ENCODE measurements at places on chromosomes 13 and 19.

DNA sequence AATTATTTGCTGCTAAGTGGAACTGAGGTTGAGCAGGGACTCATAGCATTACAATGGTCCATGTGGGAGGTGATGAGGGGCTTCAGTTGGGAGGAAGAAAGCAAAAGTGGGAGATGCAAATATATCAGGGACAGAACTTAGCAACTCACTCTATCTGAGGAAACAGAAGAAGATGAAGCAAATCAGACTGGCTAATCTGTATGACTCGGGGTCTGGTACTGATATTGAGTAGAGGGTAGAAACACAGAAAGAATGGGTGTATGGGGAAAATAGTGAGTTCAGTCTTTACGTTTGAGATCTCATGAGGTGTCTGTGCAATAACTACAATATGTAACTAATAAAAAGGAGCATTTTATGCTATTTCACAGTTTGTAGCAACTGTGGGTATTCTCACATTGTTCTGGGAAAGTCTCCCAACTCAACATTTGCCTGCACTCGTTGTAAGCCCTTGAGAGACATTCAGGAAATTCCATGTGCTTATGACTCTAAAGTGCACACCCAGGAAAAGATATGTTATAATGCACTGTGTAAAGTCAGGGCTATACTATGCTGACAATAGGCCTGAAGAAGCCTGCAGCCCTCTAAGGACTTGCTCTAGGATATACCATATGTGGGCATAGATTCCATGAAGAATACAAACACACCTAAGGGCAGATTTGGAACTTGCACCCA, 183.5 kb downstream of the SPRY2 start:
- no peak for DNase-seq

DNA sequence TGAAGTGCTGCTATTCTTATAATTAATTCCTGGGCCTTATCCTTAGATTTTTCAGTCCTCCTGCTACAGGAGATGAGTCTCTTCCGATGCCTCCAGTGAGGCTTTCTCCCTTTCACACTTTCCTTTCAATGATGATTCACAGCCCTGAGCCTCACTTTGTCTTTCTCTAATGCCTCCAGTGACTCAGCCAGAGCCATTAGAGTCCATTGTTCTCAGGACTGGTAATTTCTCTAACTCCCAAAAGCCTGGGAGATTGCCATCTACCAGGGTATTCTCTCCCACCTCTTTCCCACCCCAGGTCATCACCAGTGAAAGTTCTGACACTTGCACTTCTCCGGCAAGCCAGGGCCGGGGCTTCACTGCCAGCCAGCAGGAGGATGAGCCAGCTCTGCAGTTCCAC, 49.6 kb upstream of the ARGLU1 start:
- DNase-seq = no peak

- no peak for DNase-seq
Observed at GRCh38 chr19:30047432-30047831, 105.4 kb downstream of the URI1 start.

- DNase-seq = no peak
Observed at GRCh38 chr13:46571189-46571908, 18.4 kb downstream of the LRCH1 start.

GRCh38 chr13:46173656-46174055, 8.3 kb downstream of the LCP1 start:
- DNase-seq = no peak

GRCh38 chr19:35000647-35001501, 751 bp downstream of the GRAMD1A start:
- no peak for DNase-seq

DNA sequence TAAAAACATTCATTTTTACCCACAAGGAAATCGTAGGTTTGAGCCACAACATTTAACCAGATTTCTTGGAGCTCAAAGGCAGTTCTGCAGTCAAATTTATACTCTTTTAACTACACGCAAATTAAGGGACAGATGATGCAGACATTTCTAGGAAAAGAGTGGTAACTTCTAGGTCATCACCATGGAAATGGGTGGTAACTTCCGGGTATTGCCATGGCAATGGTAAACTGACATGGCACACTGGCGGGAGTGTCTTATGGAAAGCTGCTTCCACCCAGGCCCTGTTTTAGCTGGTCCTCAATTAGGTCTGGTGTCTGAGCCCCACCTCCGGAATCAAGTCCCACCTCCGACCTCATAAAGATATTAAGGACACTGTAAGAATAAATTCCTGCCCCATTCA, 10.4 kb upstream of the LYPD5 start:
- DNase-seq = no peak

- DNase-seq = no peak
Observed at GRCh38 chr19:18612051-18612771, 459 bp upstream of the TMEM59L start.

GRCh38 chr13:41503356-41503755, 46.0 kb downstream of the RGCC start:
- DNase-seq = no peak

- no peak for DNase-seq
Observed at GRCh38 chr19:29491995-29492577, 33.7 kb upstream of the VSTM2B start.

DNA sequence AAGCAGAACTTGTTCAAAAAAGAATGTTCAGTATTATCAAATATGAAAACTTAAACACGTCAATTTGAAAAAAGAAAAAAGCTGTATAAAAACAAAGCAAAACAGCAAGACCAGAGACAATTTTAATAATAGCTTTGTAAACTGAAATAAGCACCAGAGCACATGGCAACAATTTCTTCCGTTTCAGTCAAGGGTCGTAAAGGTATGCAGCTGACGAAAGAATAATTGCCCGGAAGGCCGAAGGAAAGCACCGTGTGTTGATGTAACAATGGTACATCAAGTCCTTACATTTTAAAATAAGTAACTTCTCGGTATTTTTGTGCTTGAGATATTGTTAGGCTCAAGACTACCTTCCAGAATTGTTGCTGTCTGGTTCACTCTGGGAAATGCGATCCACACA, 1.7 kb downstream of the PROSER1 start:
- no peak for DNase-seq

DNA sequence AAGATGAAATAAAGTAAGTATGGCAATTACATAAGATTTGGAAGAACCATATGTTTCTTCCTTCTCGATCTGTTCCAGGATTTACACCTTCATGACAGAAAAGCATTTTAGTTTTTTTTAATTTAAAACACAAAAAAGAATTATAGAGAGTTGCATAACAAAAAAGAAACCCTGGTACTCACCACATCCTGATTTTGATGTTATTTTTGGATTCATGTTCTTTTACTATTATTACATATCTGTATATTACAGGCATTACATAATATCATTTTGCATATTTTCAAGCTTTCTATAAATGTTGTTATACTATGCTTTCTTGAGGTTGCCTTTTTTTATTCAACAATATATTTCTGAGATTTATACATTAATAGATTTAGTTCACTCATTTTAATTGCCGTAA, 6.7 kb upstream of the KATNAL1 start:
- no peak for DNase-seq

DNA sequence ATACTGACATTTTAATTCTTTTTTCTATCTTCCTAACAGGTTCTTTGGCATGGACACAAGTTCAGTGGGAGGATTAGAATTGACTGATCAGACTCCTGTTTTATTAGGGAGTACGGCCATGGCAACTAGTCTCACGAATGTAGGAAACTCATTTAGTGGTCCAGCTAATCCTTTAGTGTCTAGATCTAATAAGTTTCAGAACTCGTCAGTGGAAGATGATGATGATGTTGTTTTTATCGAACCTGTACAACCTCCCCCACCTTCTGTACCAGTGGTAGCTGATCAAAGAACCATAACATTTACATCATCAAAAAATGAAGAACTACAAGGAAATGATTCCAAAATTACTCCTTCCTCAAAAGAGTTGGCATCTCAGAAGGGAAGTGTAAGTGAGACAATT, 34.5 kb downstream of the ZMYM2 start:
- DNase-seq = no peak

- no peak for DNase-seq
Observed at GRCh38 chr13:113666951-113667701, at the start of gene GRK1. TSS of gene GRK1 (plus strand) at chr13:113667219. CDS start at chr13:113667387, 168 bp downstream.

Measured in T47D (cell line).